AG09319 (cell line): ENCODE measurements at places on chromosomes 5 and 9.
A peak's percentile ranks its signal among the peaks of the same experiment; 100 is the strongest.

GRCh38 chr5:5304361-5305020 is 118.0 kb upstream of the ICE1 start:
- no peak for DNase-seq

- DNase-seq, result no peak
These were observed 45.7 kb downstream of the ITGA2 start for GRCh38 chr5:53034832-53035231.

DNA sequence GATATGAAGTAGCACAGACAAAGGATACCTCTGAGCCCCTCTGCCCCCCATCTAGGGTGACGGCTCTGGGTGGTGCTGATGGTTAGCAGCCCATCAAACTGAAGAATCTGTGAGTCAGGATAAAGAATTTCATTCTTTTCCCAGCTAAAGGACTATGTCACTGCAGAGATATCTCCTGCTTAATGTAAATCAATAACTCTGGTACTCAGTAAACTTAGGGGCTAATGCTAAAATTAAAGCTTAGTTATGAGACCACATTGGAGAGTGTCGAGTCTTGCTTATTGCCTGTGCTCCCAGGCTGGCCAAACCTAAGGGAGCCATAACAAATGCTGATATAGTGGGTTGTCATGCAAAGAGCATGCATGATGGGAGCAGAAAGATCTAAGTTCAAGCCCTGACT is 25.6 kb upstream of the ACTBL2 start:
- DNase-seq, result no peak

GRCh38 chr9:114677418-114677817 is 4.6 kb downstream of the TEX48 start:
- DNase-seq, result peak; percentile 96

GRCh38 chr5:164597293-164597900 is 1092.0 kb downstream of the MAT2B start:
- no peak for DNase-seq

- DNase-seq, result no peak
These were observed 102.0 kb upstream of the PTGER4 start for GRCh38 chr5:40577718-40578117.

DNA sequence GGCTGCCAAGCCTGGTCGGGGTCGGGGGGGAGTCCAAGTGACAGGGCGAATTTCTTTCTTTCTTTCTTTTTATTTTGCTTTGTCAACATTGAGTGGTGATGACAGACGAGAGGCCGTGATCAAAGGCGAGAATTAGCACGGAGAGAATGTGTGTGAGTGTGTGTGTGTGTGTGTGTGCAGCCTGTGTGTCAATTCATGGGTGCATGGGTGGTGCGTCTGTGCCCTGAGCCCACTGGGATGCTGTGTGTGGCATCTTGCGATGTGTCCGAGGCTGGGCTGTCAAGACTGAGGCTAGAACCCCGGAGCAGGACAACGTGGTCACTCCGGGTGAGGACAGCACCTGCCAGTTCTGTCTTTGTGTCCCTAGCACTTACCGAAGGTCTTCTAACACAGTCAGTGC is 4.7 kb upstream of the FIBCD1 start:
- no peak for DNase-seq

DNA sequence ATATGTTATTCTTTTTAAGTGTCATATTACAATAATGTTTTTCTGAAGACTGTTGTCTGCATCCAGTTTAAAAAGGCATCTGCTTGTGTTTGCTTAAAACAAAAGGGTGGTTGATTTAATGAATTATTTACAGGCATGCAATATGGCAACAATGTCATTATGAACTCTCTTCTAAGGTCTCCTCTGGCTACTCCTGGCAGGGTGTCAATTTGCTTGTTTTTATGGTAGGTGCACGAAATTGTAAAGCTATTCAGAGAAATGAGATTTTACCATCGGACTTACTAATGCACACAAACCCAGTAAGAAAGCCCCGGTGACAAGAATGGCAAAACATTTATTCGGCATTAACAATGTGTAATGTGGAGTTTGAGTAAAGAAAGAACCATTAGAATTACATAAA is 539.8 kb upstream of the ZNF608 start:
- DNase-seq, result no peak

GRCh38 chr5:80246001-80246758 is 9.7 kb downstream of the SERINC5 start:
- no peak for DNase-seq

- no peak for DNase-seq
These were observed 20.7 kb downstream of the TNFSF8 start for GRCh38 chr9:114909661-114910060.

DNA sequence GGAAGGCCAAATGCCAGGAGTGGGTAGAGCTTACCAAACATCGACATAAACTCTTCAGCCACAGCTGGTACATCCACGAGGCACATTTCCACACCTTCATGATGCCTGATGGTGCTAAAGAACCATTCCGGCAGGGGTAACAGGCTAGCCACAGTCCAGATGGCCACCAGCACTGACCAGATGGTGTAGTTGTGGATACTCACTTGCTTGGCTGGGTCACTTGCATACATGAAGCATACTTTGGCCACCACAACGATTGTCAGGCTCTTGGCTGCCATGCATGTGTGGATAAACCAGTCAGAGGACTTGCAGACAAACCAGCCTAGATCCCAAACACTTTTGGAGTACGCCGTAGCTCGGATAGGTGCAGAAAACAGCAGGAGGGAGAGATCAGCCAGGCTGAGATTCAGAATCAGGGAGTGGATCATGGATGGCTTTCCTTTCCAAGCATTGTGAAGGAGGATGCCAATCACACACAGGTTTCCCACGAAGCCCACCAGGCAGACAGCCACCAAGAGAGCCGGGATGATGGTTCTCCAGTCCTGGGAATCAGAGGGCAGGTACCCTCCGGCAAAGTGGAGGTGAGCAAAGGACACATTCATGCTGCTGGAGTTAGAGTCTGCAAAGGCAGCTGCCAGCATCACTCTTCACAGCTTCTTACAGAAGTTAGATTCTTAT is 378 bp downstream of the GPR151 start:
- no peak for DNase-seq

DNA sequence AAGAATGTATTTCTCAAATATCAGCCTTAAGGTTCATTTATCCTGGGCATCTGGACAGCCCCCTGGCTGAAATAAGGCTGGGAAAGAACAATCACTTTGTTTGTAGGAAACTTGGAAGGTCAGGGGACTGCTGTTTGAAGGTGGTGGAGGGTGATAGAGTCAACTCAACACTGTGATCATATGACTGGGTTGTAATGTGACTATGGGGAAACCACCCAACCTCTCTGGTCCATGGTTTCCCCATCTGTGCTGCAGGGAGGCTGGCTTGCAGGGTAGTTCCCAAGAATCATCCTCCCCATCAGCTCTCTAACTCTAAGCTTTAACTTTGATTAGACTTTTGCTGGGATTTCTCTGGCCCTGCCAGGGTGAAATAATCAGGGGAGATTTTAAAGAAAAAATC is 10.0 kb downstream of the INSYN2B start:
- DNase-seq, result no peak

- DNase-seq, result no peak
These were observed 394.2 kb downstream of the RASEF start for GRCh38 chr9:82668689-82669199.
